ENCODE measurements at places on chromosomes 1 and 21. TPM values are rescaled to one million over a fixed set of nuclear protein-coding genes. Genes with fewer than 3 reads are reported as not detected.

The OR6F1 gene
- total RNA-seq = not detected

GRCh38 chr1:48552903-48553606, 81.1 kb upstream of the SPATA6 start:
- H3K27me3 ChIP-seq = no peaks in the 10 kb centered on the region
- no peak for DNase-seq
- peak overlapping the region; percentile 59 for H3K27ac ChIP-seq
- peaks cover 15% of the 10 kb centered on the region for H3K4me1 ChIP-seq
- no peaks in the 10 kb centered on the region for H3K36me3 ChIP-seq

The PPCS gene
- total RNA-seq = 99.9 TPM

- H3K36me3 ChIP-seq = no peaks in the 10 kb centered on the region
- peak overlapping the region; percentile 42 for H3K27ac ChIP-seq
- H3K27me3 ChIP-seq = no peaks in the 10 kb centered on the region
- H3K4me3 ChIP-seq = no peak overlapping the region
- no peaks in the 10 kb centered on the region for H3K4me1 ChIP-seq
Observed at GRCh38 chr1:168767894-168768584, 39.0 kb upstream of the DPT start.

The ARHGEF11 gene
- 46.8 TPM for total RNA-seq
